Stomach (tissue), 19 donors: ENCODE measurements at places on chromosomes 7 and 10. TPM values are rescaled to one million over a fixed set of nuclear protein-coding genes. Genes with fewer than 3 reads are reported as not detected.

DNA sequence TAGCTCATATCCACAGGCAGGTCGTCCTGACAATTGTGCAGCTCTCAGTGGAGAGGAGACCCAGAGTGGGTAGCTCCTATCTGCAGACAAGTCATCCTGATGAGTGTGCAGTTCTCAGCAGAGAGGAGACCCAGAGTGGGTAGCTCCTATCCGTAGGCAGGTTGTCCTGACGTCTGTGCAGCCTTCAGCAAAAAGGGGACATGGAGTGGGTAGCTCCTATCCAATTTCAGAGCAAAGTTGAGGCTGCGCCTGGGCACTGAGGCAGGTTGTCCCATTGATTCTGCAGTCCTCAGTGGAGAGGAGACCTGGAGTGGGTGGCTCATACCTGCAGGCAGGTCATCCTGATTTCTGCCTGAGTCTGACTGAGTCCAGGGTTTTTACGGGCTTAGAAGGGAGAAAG lies 111.8 kb downstream of the HPSE2 start:
- H3K4me1 ChIP-seq: no peaks in the 10 kb centered on the region
- no peaks in the 10 kb centered on the region for H3K27me3 ChIP-seq
- H3K27ac ChIP-seq: no peak overlapping the region
- H3K4me3 ChIP-seq: no peak overlapping the region

- H3K4me1 ChIP-seq: peaks cover 9% of the 10 kb centered on the region
- no peak overlapping the region for H3K4me3 ChIP-seq
- DNase-seq: no peak
- no peak overlapping the region for H3K27ac ChIP-seq
Observed at GRCh38 chr10:11020548-11020942, 2.9 kb downstream of the CELF2 start.

TMEM229A gene
- polyA plus RNA-seq: 0.61 TPM

SPDYE9 gene
- not detected for polyA plus RNA-seq

DNA sequence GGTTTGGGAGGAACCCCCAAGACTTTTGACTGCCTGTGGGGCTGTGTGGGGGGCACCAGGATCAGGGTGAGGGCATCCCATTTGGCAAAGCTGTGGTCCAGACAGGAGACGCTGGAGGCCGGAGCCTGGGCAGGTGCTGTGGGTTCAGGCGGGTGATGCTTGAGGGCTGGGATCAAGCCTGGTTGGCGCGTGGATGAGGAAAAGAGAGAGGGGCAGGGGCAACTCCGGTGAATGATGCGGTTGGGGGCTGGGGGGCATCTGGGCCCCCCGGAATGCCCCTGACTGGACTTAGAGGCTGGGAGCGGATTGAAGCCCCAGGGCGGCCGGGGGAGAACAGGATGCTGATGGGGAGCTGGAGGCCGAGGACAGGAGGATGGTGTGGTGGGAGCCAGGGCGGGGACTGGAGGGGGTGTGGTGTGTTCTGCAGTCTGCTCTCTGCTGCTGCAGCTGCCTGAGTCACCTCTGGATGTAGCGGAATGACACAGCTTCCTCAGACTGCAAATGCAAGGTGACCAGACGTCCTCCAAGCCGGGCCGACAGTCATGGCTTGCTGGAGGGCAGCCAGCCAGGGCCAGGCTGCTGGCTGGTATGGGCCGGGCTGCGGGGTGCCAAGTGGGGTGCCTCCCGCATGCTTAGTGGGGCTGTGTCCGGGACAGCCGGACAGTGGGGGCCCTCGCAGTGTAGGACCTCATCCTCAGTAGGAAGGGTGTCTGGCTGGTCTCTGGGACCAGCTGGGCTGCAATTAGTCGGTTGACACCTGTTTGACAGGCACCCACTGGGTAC lies 3.2 kb downstream of the MAFK start:
- H3K27me3 ChIP-seq: no peaks in the 10 kb centered on the region
- peaks cover 17% of the 10 kb centered on the region for H3K36me3 ChIP-seq
- DNase-seq: peak; percentile 67
- peak overlapping the region; percentile 100 for H3K27ac ChIP-seq
- peak overlapping the region; percentile 71 for H3K4me3 ChIP-seq
- H3K4me1 ChIP-seq: peaks cover 80% of the 10 kb centered on the region

ADRB1 gene
- 0.43 TPM for polyA plus RNA-seq

GRCh38 chr10:79981450-79982361 lies 32.8 kb upstream of the SFTPD start:
- H3K4me3 ChIP-seq: peak overlapping the region; percentile 74
- peak; percentile 72 for DNase-seq
